ENCODE measurements at places on chromosomes 11 and 22. TPM values are rescaled to one million over a fixed set of nuclear protein-coding genes. Genes with fewer than 3 reads are reported as not detected.

DNA sequence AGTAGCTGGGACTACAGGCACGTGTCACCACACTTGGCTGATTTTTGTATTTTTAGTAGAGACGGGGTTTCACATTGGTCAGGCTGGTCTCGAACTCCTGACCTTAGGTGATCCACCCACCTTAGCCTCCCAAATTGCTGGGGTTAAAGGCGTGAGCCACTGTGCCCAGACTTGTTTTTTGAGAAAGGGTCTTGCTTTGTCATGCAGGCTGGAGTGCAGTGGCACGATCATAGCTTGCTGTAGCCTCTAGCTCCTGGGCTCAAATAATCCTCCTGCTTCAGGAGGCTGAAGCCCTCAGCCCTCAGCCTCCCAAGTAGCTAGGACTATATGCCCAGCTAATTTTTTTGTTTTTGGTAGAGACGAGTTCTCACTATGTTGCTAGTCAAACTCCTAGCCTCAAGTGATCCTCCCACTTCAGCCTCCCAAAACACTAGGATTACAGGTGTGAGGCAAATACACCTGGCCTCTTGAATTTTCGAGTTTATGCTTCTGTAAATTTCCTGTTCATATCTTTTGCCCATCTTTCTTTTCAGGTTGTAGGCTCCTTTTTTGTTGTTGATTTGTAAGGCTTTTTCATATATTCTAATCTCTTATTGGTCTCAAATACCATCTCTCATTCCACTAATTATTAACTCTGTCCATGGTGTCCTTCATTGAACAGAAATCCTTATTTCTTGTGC is 3.4 kb upstream of the RBM4B start:
- no peaks in the 10 kb centered on the region for H3K4me1 ChIP-seq
- H3K27ac ChIP-seq = no peak overlapping the region
- no peak for DNase-seq
- H3K36me3 ChIP-seq = no peaks in the 10 kb centered on the region
- no peaks in the 10 kb centered on the region for H3K27me3 ChIP-seq

- no peak overlapping the region for H3K4me3 ChIP-seq
- peak; percentile 19 for DNase-seq
- no peak overlapping the region for H3K27ac ChIP-seq
- no peaks in the 10 kb centered on the region for H3K36me3 ChIP-seq
- no peaks in the 10 kb centered on the region for H3K27me3 ChIP-seq
Measured at GRCh38 chr22:45565171-45565570, 62.5 kb downstream of the FBLN1 start.

GRCh38 chr11:124222407-124222806 is 18.5 kb upstream of the OR8G1 start:
- no peaks in the 10 kb centered on the region for H3K4me1 ChIP-seq
- H3K27ac ChIP-seq = no peak overlapping the region
- no peaks in the 10 kb centered on the region for H3K36me3 ChIP-seq
- H3K4me3 ChIP-seq = no peak overlapping the region
- H3K27me3 ChIP-seq = no peaks in the 10 kb centered on the region

- H3K27me3 ChIP-seq = no peaks in the 10 kb centered on the region
- H3K36me3 ChIP-seq = no peaks in the 10 kb centered on the region
- H3K4me1 ChIP-seq = peaks cover 15% of the 10 kb centered on the region
- H3K27ac ChIP-seq = peak overlapping the region; percentile 93
- peak; percentile 89 for DNase-seq
- H3K4me3 ChIP-seq = peak overlapping the region; percentile 88
Measured at GRCh38 chr11:1574238-1574932, 2.3 kb upstream of the DUSP8 start.

DNA sequence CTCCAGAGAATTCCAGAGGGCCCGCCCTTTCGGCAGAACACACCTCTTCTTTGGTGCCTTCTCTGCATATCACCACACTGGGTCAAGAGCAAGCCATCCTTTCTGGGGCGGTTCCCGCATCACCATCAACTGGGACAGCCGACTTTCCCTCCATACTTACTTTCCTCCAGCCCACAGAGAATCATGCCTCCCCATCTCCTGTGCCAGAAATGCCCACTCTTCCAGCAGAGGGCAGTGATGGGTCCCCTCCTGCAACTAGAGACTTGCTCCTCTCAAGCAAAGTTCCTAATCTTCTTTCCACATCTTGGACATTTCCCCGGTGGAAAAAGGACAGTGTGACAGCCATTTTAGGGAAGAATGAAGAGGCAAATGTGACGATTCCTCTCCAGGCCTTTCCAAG is 157.7 kb downstream of the C11orf91 start:
- DNase-seq = peak; percentile 69
- no peaks in the 10 kb centered on the region for H3K36me3 ChIP-seq
- H3K27ac ChIP-seq = no peak overlapping the region

Gene OR51B2
- total RNA-seq = not detected

GRCh38 chr22:37654563-37655251 is 3.8 kb upstream of the PDXP start:
- peaks cover 45% of the 10 kb centered on the region for H3K36me3 ChIP-seq
- H3K4me3 ChIP-seq = no peak overlapping the region

DNA sequence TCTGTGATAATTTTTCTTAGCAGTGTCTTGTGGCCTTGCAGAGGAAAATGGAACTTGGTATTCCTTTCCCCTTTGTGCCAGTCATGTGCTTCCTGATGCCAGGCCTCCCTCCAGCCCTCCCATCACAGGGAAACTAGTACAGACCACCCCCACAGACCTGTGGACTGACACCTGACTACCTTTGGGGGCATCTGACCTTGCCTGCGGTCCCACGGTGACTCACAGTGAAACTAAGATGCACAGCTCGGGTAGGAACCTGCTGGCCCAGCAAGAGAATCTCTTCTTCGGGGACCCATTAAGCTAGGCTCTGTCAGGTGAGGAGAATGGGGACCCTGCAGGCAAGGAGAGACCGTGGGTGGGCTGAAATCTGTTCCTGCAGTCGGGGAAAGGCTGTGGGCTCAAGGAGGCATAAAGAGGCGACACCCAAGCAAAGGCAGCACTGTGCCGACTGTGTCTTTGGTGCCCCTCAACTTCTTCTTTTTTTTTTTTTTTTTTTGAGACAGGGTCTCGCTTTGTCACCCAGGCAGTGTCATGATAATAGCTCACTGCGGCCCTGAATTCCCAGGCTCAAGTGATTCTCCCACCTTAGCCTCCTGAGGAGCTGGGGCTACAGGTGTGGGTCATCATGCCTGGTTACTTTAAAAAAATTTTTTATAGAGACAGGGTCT is 20.8 kb upstream of the PEX26 start:
- H3K4me3 ChIP-seq = no peak overlapping the region
- peaks cover 33% of the 10 kb centered on the region for H3K4me1 ChIP-seq
- H3K27me3 ChIP-seq = no peaks in the 10 kb centered on the region
- H3K27ac ChIP-seq = peak overlapping the region; percentile 84
- DNase-seq = peak; percentile 39

DNA sequence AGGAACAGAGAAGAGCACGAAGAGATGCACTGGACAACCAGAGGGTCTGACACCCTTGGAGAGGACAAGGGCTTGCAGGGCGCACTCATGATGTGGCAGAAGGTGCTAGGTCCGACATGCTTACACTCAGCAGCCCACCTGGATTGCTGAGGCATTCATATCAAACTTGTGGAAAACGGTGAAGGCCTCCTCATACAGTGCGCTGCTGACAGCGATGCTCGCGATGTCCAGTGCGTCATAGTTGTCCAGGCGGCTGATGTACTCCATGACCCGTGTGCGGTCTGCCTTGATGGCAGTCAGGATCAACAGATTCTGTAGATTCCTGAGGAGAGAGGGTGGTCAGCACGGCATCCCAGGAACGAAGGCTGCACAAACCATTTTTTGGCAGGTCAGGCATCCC is 31.7 kb upstream of the SLC25A1 start:
- H3K27ac ChIP-seq = no peak overlapping the region
- no peak overlapping the region for H3K4me3 ChIP-seq
- H3K4me1 ChIP-seq = no peaks in the 10 kb centered on the region
- no peaks in the 10 kb centered on the region for H3K36me3 ChIP-seq
- H3K27me3 ChIP-seq = no peaks in the 10 kb centered on the region

- no peaks in the 10 kb centered on the region for H3K4me1 ChIP-seq
- no peak for DNase-seq
- H3K4me3 ChIP-seq = no peak overlapping the region
- H3K27ac ChIP-seq = no peak overlapping the region
Measured at GRCh38 chr11:124581817-124582216, 12.0 kb downstream of the OR8A1 start.

GRCh38 chr11:134358165-134358855 is 26.5 kb downstream of the GLB1L2 start:
- no peak overlapping the region for H3K4me3 ChIP-seq
- H3K4me1 ChIP-seq = no peaks in the 10 kb centered on the region
- H3K27ac ChIP-seq = no peak overlapping the region
- H3K36me3 ChIP-seq = no peaks in the 10 kb centered on the region
- no peaks in the 10 kb centered on the region for H3K27me3 ChIP-seq
- no peak for DNase-seq

DNA sequence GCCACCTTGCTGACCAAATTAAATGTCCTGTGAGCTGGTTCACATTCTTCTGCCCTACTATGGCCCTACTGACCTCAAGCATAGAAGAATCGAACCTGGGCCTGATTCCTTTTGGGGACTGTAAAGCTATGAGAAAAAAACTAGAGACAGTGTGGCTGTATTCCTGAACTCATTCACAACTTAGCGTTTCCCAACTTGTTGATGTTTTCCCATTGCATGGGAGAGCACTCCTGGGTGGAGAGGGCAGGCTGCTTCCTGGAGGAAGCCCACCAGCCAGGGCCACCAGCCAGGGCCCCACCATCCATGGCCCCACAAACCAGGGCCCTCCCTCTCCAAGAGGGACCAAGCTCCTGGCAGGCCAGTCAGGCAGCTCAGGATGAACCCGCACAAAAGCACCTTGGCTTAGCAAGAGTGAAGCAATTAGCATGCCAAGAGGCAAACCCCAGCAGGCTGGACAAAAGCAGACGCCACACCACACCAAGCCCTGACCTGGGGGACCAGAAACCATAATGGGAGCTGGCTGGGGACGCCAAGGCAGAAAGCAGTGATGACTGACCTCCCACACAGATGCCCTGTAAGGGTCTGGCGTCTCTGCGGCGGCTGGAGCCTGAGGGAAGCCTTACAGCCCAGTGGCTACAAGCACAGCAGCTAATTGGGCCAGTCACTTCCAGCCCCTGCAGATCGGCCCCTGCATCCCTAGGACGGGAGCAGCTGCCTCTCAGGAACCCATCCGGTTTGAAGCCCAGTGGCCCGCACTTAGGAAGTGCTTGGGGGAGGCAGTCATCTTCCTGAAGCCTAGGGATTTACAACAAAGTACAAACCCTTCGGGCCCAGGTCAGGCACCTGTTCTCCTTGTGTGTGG is 2.1 kb downstream of the CERK start:
- peak overlapping the region; percentile 97 for H3K4me3 ChIP-seq
- peaks cover 38% of the 10 kb centered on the region for H3K4me1 ChIP-seq
- peak overlapping the region; percentile 92 for H3K27ac ChIP-seq
- peak; percentile 50 for DNase-seq
- H3K27me3 ChIP-seq = no peaks in the 10 kb centered on the region

DNA sequence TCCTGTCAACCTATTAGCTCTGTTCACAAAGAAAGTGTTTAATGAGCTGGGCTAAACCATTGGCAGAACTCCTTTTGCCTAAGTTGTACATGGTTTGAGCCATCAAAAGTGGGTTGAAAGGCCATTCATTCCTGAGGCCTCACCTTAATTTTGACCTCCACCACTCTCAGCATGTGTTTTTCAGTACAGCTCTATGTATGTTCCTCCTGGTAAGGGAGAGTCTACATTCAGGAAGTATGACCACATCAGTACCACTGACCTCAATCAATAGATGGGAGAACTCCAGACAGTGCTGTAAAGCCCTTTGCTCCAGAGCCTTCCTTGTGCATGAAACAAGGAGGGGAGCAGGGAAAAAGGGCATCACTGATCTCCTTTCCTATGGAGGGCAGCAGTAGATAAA is 87.8 kb upstream of the CARD18 start:
- DNase-seq = no peak
- no peaks in the 10 kb centered on the region for H3K4me1 ChIP-seq
- H3K27me3 ChIP-seq = no peaks in the 10 kb centered on the region
- H3K36me3 ChIP-seq = no peaks in the 10 kb centered on the region
- H3K4me3 ChIP-seq = no peak overlapping the region

DNA sequence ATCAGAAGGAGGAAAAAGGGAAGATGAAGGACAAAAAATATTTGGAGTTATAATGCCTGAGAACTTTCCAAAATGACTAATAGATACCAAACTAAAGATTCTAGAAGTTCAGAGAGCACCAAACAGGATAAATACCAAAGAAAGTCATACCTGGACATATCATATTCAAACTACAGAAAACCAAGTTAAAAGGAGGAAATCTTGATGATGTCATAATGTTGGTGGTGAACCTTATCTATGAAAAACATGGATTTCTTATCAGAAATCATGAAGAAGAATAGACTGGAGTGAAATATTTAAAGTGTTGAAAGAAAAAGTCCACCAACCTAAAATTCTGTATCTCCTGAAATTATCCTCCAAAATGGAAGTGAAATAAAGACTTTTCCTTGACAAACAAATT is 389.2 kb downstream of the JRKL start:
- no peaks in the 10 kb centered on the region for H3K36me3 ChIP-seq
- DNase-seq = no peak
- H3K4me3 ChIP-seq = no peak overlapping the region
- no peaks in the 10 kb centered on the region for H3K4me1 ChIP-seq

DNA sequence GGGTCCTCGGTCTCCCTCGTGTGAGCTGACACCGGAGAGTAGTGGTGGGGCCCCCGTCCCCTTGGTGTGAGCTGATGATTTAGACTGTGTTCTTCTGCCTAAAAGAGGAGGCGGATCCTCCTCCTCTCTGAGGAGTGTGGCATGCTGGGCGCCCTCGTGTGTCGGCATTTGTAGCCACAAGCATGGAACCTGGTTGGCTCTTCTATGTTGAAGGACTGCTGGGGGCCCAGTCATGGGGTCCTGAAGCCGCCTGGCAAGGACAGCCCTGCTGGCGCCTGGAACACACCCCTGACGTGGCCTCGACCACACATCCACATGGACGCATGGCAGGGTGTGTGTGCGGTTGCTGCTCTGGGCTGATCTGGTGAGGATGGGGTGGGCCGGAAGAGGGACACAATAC is 50.2 kb downstream of the AP2A2 start:
- H3K4me3 ChIP-seq = no peak overlapping the region
- no peak overlapping the region for H3K27ac ChIP-seq
- no peak for DNase-seq
- no peaks in the 10 kb centered on the region for H3K4me1 ChIP-seq

DNA sequence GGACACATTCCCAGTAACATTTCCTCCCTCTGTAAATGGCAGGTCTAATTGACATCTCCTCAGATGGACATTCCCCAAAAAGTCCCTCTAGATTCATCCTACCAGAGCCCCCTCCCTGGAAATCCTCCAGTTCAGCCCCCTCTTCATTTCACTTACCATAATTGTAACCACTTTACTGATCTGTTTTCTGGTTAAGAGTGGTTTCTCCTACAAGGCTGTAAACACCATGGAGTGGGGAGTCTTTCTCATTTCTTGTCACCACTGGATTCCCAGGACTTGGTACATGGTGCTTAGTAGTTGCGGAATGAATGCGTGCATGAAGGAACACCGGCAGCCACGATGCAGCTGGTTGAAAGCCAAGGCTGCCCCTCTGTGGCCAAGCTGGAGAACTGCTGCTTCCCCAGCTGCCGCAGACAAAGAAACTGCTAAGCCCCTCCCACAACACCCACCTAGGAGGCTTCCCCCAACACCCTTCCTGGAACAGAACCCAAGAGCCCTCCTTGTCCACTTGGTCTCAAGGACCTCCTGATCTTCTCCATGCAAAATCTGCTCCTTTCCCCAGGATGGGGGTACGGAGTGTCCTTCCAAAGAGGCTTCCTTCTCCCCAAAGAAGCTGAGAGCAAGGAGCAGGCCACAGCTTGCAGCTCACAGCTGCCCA is 18.6 kb upstream of the SCARF2 start:
- H3K4me1 ChIP-seq = no peaks in the 10 kb centered on the region
- no peaks in the 10 kb centered on the region for H3K36me3 ChIP-seq
